NCI-H526 (cell line): ENCODE measurements at places on chromosomes 7 and 10.

- DNase-seq, result no peak
Measured at GRCh38 chr7:35253710-35254495, at the start of gene TBX20. TBX20 (minus strand) TSS chr7:35254100; CDS start chr7:35253620, 480 bp downstream.

DNA sequence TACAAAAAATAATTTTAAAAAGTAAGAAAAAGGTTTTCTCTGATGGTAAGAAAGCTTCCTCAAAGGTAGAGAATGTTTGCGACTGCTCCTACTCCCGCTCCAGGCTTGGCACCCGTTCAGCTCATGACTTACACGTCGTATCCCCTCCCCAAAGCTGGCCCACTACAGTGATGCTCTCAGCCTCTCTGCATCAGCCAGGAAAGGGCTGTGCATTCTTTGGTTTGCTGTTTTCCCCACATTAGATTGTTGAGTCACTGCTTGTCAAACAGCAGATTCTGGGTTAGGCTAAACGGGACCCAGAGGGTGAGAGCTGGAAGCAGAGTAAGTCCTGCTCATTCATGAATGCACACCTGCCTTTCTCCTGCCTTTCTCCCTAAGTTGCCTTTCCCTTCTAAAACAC lies 54.7 kb upstream of the NMT2 start:
- DNase-seq, result no peak

DNA sequence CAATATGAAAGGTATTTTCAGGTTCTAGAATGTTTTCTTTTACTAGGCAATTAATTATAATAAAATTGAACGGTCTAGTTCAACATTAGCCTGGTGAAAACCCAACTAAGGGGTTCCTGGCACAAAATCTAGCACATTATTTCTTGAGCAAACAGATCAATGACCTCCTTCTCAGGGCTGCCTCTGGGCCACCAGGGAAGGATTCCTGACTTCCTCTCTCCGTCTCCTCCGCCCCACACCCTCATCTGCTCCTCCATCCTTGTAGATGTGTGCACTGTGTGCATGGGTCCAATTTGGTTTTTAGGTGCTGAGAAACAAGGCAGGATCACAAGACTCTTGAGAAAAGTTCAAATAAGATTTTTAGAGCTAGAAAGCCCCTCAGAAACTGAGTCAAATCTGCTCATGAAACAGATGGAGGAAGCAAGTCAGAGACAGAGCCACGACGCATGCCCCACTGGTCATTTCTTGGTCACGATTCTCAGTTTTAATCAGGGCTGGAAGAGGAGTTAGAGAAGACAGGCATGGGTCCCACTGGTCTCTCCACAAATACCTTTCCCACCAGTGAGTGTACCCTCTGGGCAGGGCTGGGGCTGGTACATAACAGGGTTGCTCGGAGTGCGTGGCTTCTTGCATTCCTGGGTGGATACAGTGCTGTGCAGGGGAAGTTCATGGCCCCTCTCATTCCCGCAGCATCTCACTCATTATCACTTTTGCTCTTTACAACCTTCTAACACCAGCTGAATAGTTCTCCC lies 3.8 kb downstream of the TRPV6 start:
- no peak for DNase-seq

GRCh38 chr10:102040305-102041050 lies 15.5 kb downstream of the ARMH3 start:
- no peak for DNase-seq

DNA sequence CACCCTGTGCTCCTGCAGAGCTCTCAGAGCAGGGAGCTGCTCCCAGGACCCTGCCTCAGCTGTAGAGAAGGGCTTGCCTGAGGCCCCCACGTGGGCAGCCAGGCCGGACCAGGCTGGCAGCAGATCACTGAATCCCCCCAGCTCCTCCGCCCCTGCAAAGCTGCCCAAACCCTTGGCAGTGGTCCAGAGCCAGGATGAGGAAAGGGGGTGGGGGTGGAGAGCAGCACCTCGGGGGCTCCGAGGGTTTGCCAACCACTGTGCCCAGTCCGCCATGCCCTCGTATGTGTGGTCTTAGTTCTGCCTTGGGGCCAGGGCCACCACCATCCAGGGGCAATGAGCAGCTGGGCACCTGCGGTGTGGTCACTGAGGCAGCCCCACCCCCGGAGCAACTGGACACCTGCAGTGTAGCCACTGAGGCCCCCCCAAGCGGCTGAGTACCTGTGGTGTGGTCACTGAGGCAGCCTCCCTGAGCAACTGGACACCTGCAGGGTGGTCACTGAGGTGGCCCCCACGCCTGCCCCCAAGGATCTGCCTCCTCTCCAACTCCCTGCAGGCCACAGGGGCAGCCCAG lies 90.8 kb downstream of the TCERG1L start:
- no peak for DNase-seq
